NCI-H1930 (cell line): ENCODE measurements at places on chromosomes 7 and 10.

DNA sequence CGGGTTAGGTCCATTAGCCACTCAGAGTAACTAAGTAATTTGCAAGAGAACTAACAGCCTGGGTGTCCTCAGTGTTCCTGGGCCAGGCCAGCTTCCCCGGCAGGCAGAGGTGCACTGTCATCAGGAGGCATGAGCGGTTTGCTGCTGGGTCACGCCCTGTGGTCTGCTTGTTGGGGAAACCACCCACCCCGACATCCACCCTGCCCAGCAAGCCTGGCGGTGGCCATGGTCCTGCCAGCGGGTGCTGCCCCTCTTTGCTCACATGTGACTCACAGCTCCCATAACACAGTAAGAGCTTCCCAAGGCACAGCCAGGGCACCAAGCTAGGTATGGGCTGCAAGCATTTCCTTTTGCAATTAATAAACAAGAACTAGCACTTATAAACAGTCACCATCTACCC, 75.9 kb downstream of the RGS10 start:
- DNase-seq, result no peak

GRCh38 chr7:155839461-155839860, 27.2 kb upstream of the SHH start:
- no peak for DNase-seq

DNA sequence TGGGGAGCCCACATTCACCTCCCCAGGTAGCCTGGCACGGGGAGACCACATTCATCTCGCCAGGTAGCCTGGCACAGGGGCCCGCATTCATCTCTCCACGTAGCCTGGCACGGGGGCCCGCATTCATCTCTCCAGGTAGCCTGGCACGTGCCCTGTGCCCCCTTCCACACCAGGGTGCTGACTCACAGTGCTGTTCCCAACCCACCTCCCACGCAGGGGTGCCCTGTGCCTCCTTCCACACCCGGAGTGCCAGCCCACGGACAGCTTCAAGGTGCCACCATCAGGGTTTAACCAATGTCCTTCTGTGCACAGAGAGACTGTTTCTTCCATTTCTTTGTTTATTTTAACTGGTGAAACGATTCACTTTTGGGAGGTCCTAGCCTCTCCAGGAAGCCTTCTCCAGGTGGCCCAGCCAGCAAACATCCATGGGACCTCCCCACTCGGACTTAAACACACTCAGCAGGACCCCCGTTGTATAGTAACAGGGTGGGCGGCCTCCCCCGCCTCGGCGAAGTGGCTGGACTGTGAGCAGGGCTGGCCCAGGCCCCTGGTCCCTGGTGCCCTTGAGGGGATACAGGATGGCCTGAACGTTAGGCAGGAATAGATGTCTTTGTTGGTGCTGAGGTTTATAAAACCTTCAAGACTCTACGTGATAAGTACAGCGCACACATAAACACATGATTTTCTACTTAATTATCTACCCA, 41.1 kb upstream of the FOXL3 start:
- no peak for DNase-seq

- peak; percentile 12 for DNase-seq
These were observed 3.6 kb upstream of the ALOX5 start for GRCh38 chr10:45370202-45370955.

DNA sequence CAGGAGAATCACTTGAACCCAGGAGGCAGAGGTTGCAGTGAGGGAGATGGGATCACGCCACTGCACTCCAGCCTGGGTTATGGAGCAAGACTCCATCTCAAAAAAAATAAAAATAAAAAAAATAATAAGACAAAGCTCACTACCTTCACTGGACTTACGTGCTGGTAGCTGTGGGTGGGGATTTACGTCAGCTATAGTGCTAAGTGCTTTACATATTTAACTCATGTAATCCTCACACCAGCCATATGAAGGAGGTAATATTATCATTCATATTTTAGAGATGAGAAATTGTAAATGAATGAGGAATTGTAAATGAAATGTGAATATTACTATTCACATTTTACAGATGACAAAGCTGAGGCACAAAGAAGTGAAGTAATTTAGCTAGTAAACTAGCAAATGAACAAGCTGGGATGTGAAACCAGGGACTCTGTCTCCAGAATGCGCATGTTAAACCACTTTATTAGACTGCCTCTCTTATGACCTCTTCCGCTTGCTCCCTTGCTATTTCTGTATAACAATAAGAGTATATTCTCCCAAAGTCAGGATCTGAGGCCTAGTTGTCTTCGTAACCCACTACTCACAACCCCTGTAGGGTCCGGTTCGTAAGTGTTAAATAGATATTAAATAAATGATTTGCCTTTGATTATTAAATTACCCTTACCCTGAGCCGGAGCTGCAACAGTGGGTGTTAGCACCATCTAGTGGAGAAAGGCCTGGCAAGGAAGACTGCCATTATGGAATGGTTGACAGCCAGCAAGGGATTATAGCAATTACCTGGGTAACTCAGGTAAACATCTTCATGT, 70.2 kb downstream of the HTR7 start:
- peak; percentile 21 for DNase-seq

DNA sequence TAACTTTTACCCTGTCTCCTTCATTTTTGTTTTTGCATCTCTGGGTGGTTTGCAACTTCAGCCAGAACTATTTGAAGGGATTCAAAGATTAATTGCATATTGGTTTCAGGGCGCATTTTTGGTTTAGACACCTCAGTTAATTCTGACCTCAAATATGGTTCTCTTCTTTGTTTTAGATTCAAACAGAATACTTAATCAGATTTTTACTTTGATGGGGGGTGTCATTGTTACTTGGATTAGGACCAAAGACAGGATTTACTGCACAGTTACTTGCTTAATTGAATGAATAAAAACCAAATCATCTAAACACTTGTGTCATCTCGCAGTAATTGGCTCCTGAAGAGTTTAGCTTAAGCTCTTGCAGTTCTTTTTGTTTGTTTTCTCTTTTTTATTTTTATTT, 100.9 kb downstream of the PHTF2 start:
- DNase-seq, result no peak

- DNase-seq, result no peak
These were observed 243.1 kb downstream of the FGFR2 start for GRCh38 chr10:121355161-121355560.

DNA sequence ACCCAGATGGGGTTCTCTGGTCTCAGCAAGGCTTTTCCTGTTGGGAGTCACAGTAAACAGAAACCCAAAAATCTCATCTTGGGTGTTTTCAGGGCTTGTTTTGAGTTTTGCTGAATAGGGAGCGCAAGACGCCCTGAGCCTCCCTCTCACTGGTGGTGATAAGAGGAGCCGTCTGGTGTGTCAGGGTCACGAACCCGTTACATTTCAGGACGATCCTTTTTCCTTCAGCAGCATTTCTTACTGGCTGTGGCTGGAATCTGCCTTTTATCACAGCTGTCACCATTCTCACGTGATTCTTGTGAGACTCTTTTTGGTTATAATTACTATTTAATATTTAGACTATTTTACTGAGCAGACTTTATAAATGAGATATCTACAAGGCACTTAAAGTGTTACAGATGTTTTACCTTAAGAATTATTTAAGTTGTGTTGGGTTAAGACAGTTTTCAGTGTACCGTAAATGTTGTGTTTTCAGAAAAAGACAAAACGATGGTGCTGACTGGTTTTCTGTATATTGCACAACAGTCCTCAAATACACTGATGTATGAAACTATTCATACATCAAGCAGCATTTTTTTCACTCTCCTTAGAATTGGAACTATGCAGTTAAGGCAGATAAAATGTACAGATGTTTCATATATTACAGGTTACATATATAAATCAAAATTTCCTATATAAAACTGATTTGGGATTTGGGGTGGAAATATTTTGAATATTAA, 2.2 kb upstream of the GET4 start:
- no peak for DNase-seq

- peak; percentile 10 for DNase-seq
These were observed 3.5 kb upstream of the GNGT1 start for GRCh38 chr7:93902777-93903423.

GRCh38 chr7:31110331-31111108, 58.4 kb downstream of the ADCYAP1R1 start:
- no peak for DNase-seq

- DNase-seq, result no peak
These were observed 46.6 kb upstream of the PODXL start for GRCh38 chr7:131602994-131603372.

GRCh38 chr10:131838966-131839742, 61.7 kb upstream of the PPP2R2D start:
- no peak for DNase-seq

DNA sequence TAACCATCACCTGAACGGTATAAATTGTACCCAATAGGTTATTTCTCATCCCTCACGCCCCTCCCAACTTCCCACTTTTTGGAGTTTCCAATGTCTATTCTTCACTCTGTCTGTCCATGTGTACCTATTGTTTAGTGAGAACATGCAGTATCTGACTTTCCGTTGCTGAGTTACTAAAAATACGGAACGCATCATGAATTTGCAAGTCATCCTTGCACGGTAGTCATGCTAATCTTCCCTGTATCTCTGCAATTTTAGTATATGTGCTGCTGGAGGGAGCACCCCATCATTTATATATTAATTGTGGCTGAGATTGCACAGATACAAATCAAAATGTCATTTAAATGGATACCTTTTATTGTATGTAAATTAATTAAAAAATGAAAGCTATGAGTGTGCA, 75.7 kb upstream of the SFMBT2 start:
- no peak for DNase-seq

DNA sequence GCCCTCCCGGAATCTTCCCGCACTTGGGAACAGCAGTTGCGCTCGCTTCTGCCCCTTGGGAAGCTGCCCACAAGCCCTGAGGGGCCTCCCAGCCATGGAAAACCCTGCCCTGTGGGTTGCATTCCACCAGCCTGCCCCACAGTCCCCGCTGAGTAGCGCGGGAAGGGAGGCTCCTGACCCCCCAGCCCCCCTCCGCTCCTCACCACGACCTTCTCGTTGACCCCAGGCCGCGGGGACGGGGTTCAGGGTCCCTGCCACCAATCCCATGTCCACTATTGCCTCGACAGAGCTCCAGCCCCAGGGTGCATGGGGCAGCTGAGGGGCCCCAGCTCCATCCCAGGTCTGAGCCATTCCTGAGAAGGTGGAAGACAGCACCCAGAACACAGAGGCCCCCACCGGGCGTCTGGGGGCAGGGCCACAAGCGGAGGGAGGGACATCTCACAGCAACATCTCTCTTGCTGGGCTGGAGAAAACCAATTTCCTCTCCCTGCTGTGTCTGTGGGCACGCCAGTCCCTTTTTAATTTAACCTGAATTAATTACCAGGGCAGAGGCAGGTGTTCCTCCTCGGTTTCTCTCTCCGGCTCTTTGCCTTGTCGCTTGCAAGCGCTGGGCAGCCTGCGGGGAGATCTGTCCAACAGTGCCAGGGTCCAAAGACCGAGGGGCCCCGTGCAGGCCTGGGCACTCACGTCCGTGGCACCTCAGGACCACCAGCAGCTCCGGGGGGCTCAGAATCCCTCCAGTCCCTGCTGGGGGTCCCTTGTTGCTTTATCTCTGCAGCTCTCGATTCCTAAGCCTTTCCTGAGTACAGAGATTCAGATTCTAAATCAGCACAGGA, 57.9 kb downstream of the FOXL3 start:
- DNase-seq, result no peak

DNA sequence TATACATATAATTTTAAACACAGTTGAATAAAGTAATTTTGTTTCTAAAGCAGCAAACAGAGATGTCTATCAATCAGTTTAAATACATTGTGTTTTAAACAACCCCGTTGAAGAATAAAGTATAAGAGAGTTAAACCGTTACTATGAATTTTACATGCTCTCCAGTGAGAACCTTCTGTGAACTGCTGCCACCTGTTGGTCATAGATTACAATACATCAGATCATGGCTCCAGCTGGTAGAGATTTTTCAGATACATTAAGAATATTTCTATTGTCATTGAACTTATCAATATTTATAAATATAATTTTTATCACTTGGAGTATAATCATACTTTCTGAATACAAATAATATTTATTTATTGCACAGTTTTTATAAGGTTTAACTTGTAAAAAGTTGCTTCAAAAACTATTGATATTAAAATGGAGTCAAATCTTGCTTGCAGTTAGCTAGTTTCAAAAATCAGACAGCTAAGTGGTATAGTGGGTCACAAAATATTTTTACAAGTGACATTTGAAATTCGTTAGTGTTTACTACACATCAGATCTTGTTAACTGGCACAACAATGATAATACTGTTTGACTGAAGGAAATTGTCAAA, 561.2 kb upstream of the PHF14 start:
- no peak for DNase-seq

GRCh38 chr7:42035210-42035609, 201.8 kb downstream of the GLI3 start:
- no peak for DNase-seq

DNA sequence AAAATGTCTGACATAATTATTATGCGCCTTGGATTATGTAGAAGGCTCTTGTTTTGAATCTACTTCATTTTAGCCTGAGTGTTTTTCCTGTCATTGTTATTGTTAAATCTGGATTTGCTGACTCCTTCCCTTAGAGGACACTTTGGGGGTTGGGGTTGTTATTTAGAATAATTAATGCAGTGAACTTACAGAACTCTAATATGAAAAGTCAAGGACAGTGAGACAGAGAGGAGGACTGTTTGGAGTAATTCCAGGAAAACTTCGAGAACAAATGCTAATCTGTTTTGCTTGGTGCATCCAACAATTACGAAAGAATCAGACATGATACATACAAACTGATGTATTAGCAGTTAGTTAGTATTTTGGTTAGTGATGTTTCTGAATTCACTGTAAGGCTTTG, 146.1 kb downstream of the ABCA13 start:
- no peak for DNase-seq

DNA sequence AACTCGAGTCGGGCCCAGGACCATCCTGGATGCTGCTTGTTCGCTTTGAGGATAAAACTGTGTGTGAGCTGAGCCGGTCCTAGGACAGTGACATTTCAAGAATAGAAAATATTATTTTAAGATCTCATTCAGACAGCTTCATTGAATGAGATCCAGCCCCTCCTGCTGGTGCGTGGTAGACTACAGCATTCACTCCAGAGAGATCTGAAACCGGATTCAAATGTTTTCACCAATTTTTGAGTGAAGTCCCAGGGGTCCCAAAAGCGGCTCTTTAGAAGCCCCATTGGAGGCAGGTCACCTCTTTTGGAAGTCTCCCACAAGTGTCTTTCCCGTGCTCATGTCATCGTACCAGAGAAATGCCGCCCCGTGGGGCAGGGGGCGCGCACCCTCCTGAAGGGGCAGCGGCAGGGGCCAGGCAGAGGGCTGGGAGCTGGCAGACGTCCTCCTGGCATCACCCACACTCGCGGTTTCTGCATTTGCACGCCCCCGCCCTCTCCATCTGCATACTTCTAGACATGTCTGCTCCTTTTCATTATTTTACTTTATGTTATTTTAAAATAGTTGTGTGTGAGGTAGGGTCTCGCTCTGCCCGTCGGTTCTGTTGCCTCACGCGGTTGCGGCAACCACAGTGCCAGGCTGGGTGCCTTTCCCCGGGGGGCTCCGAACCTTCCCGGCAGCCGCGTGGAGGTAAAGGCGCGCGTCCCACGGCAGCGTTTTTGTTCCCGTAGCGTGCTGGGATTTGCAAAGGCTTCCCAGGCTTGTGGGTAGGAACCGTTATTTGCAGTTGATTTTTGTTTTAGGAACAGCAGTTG, 52.3 kb upstream of the DPYSL4 start:
- no peak for DNase-seq
